ENCODE measurements at places on chromosomes 2 and 18.
A peak's percentile ranks its signal among the peaks of the same experiment; 100 is the strongest.

DNA sequence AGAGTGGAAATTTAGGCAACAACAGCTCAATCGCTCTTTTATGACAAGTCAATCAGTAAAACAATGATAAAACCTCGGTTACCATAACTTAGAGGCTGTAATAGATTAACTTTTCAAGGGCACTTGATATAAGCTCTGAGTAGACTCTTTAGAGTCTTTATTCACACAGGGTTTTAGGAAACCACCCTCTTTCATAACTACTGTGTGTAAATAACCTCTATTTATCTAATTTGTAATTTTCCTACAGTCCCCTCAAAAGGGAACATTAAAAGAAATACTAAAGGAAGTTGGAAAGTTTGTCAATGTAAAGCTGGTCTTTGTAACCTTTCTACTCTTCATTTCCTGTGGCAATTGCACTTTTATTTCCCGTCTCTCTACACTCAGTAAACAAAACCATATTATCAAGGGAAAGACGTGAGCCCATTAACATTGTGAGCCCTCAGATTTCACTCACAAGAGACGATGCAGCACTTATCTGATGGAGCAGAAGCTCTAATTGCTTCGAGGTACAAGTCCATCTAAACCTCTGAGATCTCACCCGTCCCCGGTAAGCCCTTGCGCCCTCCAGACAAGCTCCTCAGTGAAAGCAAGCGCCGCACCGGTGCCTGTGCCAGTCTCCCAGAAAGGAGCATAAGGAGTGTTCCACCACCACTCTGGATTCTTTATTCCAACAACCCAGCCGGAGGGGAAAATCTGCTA, 1.1 kb upstream of the HOXD1 start:
- no peak for DNase-seq

GRCh38 chr18:26488417-26489009, 59.8 kb downstream of the KCTD1 start:
- no peak for DNase-seq

- DNase-seq = no peak
Measured at GRCh38 chr2:148565272-148565894, 79.2 kb upstream of the EPC2 start.

- no peak for DNase-seq
Measured at GRCh38 chr2:239791526-239792404, 233.4 kb downstream of the NDUFA10 start.

- no peak for DNase-seq
Measured at GRCh38 chr2:77666251-77666980, 144.2 kb upstream of the LRRTM4 start.

- no peak for DNase-seq
Measured at GRCh38 chr2:125684256-125684655, 971.7 kb upstream of the GYPC start.

DNA sequence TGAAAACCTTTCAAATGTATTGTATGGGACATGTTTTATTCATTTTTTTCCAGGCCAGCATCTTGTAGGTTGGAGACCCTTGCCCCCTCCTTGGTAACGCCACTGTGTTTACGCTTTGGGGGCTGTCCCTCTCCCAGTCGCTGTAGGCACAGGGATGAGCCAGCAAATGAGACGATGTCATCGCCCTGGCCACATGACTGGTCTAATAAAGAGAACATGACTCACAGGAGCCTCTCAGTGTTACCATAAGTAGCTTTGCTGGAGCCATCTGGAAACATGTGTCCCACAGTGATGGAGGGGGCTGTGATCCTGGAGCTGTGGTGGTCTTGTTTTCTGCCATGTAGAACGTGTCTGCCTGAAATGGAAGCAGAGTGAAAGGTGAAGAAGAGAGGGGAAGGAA, 78.9 kb downstream of the CD8B2 start:
- no peak for DNase-seq

DNA sequence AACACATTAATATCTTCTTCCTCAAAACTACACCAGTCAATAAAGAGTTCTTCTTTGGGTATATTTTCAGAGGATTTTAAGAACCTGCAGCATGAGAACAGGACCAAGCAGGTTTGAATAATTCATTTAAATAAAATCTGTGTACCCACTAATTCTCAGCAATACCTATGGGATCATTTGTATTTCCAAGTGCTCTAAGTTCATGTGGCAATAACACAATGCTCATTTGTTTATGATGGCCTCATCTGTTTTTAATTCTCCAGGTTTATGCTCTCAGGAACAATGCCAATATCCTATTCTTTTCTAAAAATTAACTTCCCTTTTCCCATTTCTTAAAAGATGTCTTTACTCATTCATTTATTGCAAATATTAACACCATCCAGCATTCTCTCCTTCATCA, 264.7 kb downstream of the METTL4 start:
- DNase-seq = no peak

- DNase-seq = no peak
Measured at GRCh38 chr18:36058674-36059073, 8.7 kb downstream of the RPRD1A start.

DNA sequence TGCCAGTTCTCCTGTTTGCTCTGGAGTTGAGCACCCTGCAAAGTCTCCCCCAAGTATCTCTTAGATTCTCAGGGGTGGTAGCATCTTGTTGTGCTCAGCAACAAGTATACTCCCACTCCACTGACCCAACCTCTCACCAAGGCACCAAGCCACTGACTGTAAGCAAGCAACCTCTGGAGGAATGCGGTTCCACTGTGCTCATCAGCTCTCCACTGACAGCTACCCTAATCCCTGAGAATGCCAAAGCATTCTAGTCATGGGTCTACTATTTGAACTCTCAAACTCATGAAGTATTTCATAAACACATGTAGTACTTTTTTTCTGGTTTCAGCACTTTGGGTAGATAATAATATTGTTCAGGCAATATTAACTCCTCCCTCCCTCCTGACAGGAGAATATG, 170.0 kb downstream of the EPHA4 start:
- DNase-seq = no peak

GRCh38 chr2:71932037-71932779, 215.5 kb downstream of the CYP26B1 start:
- DNase-seq = no peak

- no peak for DNase-seq
Measured at GRCh38 chr2:73611193-73611592, 31.0 kb downstream of the NAT8 start.

DNA sequence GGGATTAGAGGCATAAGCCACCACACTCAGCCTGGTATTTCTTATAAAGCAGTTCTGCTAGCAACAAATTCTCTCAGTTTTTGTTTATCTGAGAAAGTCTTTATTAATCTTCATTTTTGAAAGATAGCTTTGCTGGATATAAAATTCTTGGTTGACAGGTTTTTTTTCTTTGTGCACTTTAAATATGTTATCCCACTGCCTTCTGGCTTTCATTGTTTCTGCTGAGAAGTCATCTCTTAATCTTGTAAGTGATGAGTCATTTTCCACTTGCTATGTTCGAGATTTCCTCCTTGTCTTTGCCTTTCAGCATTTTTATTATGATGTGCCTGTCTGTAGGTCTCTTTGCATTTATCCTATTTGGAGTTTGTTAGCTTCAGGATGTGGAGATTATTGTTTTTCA, 5.9 kb upstream of the ELAC1 start:
- no peak for DNase-seq

DNA sequence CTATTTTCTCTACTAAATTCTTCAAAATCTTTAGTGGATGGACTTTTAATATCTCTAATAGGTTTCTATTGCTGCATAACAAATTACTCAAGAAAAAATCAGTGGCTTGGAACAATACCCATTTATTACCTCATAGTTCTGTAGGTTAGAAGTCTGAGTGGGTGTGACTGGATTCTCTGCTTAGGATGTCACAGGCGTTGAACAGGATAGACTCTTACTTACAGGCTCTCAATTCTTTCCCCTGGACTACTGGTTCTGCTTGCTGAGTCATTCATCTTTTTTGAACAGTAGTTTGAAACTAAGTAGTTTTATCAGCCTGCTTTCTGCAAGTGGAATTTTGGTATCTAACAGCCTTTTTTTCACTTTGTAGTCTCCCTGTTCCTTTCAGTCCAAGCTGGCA, 265.4 kb downstream of the ZNF385B start:
- no peak for DNase-seq

- no peak for DNase-seq
Measured at GRCh38 chr2:242056785-242057184, 187.3 kb downstream of the RTP5 start.

GRCh38 chr2:232882505-232883115, 12.5 kb downstream of the SNORC start:
- peak; percentile 17 for DNase-seq

- DNase-seq = no peak
Measured at GRCh38 chr2:62568983-62569837, 63.2 kb upstream of the TMEM17 start.

GRCh38 chr18:48032876-48033789, 102.7 kb upstream of the SMAD2 start:
- DNase-seq = no peak

DNA sequence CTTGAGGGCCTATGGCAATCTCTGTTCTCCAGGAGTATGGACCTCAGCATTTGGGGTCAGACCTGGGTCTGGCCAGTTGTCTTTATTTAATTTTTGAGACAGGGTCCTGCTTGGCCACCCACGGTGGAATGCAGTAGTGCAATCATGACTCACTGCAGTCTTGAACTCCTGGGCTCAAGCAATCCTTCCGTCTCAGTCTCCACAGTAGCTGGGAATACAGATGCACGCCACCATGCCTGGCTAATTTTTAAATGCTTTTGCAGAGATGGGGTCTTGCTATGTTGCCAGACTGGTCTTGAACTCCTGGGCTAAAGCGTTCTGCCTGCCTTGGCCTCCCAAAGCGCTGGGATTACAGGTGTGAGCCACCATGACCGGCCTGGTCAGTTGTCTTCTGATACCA, 46.4 kb upstream of the INHBB start:
- no peak for DNase-seq

DNA sequence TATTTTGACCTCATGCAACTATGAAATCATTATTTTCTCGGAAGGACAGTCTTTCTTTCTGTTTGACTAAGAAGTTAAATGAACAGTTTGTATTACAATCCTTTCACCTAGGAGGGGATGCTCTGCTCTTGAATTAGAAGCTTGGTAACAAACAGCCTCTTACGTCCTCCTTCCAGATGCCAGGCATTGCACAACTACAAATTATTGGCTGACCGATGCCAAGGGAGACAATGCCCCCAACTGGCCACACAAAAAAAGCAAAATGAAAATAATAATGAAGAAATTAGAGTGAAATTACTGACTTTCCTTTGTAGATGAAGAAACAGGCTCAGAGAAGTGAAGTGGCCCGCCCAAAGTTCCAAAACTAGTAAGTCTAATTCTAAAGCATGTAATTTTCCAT, 177.9 kb downstream of the CYRIA start:
- no peak for DNase-seq

GRCh38 chr18:6975084-6975483, 142.5 kb downstream of the LAMA1 start:
- DNase-seq = no peak

GRCh38 chr2:36811071-36811470, 114.6 kb downstream of the VIT start:
- DNase-seq = no peak

DNA sequence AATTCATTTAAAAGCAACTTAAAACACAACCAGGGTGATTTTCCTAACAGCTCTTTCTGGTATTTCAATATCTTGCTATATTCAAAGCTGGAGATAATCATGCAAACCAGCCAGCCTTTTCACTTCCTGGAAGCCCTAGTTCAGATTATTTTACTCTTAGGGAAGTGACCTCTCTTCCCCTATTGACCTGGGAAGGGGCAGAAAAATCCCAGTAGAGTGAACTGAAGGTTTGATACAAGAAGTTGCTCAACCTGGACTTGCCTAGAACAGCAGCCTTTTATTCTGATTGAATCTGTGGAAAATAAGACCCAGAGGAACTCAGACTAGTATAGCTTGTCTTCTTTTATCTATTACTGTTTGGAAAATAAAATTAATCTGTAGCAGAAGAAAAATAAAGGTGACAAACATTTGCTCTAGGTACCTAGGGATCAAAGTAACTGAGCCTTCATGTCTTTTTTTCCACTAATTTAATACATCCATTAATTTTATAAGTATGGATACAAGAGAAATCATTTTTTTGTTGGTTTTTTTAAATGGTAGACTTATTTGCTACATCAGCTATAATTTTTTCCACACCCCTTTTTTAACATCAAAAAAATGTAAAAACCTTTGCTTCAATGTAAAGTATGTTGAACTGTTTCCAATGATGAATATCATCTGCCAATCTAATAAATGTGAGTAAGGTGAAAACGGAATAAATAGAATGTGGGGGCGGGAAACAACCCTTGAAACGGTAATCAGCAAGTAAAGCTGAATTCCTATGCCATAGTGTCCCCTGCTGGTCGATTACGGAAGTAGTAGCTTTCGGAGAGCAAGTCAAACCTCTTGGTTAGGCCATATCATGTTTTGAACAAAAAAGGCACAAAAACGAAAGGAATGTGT, 629.9 kb downstream of the NRXN1 start:
- no peak for DNase-seq

GRCh38 chr2:84876369-84876768, 4.5 kb downstream of the TRABD2A start:
- no peak for DNase-seq

DNA sequence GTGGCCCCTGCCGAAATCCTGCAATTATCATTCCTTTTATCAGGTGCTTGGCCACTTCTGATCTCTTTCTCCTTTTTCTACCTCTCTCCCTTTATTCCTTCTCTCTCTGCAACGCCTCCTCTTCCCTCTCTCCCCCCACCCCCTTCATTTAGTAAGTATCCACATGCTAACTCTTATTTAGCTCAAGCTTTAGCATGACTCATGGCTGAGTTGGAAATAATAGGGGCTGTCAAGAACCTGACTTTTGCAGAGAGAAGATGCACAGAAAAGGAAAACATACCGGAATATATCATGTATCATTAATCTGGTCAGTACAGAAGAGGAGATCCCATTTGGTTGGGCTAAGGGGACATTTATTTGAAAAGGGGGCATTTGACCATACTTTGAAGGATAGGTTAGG, 33.1 kb downstream of the FAM171B start:
- DNase-seq = no peak

DNA sequence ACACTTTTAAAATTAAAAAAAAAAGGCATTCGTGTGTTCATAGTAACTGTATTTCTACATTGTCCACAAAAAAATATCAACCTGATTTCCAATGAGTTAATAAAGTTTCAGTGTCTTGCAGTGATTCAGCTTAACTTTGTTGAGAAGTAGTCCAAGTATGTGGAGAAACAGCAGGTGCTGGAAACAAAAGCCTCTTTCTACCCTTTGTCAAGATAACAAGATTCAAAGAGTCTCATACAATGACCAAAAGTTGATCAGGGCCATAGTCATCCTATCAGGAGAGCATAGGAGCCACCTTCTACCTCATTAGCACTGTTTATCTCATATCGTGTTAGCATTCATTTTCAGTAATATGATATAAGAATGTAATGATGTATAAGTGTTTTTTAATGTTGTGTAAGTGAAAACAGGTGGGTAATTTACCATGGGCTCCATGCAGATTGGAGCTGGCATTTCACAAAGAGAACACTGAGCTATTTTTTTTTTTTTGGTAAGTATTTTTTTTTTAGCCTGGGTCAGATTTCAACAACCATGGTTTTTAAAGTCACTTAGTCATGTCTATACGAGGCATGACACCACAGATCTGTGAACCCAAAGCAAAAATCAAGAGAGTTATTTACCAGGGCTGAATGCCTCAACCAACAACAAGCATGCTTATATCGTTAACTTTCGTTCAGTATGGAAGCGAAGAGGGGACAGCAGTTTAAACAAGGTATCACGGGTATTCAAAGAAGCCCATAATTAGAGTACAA, 165.0 kb upstream of the ZNF521 start:
- no peak for DNase-seq

- no peak for DNase-seq
Measured at GRCh38 chr2:207771421-207771820, 1.7 kb upstream of the FZD5 start.
